ENCODE measurements at places on chromosomes 12 and 14.

DNA sequence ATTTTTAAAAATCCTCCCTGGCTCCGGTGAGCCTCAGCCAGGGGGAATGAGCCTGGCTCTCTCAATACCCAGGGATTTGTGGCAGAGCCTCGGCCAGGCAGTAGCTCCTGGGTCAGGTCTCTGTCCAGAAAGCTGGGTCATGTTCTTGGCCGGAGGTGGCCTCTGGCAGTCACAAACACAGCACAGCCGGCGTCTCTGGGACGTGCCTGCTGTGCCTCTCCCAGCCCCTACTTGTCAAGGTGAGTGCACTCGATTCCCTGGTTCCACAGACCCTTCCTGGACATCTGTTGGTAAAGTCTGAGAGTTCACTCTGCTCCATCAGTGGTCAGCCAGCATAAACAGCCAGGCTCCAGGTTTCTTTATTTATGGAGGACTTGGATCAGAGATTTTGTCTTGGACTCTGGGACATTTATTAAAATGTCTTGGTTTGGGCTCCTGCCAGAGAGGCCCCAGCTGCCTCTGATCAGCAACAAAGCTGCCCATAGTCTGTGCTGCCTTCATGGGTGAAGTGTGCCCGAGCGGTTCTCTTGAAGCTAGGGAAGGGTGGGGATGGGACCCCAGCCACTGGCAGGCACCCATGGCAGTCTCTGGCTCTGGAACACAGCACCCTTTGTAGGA is 56.7 kb downstream of the DGLUCY start:
- DNase-seq = no peak

- peak; percentile 89 for DNase-seq
Measured at GRCh38 chr14:71362920-71363584, 455.8 kb downstream of the PCNX1 start.

DNA sequence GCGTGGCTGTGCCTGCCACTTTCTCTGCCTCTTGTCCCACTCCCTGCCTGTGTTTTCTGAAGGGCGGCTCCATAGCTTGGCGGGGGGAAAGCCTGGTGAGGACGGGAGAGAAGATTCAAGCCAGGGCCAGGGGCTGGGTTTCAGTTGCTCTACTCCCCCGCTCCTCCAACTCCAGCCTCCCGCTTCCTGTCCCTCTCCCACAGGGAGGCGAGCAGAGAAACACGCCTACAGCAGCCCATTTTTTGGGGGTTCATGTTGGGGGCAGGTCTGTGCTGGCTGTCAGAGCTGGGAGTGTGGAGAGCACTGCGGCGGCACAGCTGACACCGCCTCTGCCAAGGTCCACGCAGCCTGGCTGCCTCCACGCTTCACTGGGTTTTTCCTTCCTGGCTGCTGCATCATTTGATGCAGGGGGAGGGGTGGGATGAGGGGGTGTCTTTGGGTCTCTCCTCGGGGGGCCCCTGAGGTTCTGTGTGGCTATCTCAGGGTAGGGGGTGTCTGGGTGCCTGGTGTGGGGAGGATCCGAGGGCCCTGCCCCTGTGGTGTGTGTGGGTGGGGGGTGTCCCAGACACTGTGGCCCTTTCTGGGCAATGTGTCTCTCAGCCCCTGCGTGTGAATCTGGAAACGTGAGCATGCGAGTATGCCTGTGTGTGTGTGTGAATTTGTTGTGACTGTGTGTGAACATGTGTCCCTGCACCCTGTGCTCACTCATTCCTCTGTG is 10.7 kb upstream of the KRT80 start:
- no peak for DNase-seq

- DNase-seq = peak; percentile 69
Measured at GRCh38 chr12:121534495-121535148, 46.2 kb downstream of the KDM2B start.

- DNase-seq = peak; percentile 54
Measured at GRCh38 chr14:103428723-103429556, 43.7 kb downstream of the MARK3 start.

GRCh38 chr12:107845226-107845979 is 70.9 kb downstream of the ASCL4 start:
- no peak for DNase-seq

DNA sequence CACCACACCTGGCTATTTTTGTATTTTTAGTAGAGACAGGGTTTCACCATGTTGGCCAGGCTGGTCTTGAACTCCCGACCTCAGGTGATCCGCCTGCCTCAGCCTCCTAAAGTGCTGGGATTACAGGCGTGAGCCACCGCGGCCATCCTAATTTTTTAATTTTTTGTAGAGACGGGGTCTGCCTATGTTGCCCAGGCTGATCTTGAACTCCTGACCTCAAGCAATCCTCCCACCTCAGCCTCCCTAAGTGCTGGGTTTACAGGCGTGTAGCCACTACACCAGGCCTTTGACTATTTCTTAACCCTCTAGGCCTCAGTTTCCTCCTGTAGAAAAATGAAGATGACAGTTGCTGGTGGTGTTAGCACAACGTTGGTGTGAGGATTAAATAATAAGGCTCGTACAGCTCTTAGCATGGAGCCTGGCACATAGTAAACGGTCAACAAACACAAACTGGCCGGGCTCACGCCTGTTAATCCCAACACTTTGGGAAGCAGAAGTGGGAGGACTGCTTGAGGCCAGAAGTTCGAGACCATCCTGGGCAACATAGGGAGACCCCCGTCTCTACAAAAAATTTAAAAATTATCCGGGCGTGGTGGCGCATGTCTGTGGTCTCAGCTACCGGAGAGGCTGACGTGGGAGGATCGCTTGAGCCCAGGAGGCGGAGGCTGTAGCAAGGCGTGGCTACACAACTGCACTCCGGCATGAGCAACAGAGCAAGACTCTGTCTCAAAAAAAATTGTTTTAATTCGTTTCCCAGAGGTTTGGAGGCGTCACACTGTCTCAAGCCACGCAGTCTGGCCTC is 979 bp downstream of the DDX54 start:
- no peak for DNase-seq

DNA sequence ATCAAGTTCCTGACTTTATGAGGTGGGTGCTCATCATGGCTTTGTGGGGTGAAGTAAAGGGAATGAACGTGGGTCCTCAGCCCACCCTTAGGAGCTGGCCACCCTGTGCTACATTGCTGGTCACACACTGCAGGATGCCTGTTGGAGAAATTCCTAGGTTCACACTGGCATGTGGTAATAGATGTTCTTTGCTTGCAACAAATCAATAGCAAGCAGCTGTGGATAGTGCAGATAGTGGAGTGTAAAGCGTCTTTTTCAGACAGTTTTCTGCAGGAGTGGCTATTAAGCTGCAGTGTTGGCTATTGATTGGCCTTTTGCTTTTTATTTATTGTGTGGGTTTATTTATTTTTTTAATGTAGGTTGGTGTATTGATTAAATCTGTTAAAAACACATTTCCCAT is 822.7 kb downstream of the NRXN3 start:
- DNase-seq = no peak

GRCh38 chr12:40142001-40142744 is 36.3 kb upstream of the SLC2A13 start:
- DNase-seq = no peak

- peak; percentile 71 for DNase-seq
Measured at GRCh38 chr12:92505254-92506231, 197.2 kb upstream of the PLEKHG7 start.

GRCh38 chr12:6097411-6097810 is 27.1 kb downstream of the VWF start:
- DNase-seq = no peak
